NCI-H524 treated with DMSO at 0.1 percent for 48 hours (cell line): ENCODE measurements at places on chromosomes 16 and 17.

DNA sequence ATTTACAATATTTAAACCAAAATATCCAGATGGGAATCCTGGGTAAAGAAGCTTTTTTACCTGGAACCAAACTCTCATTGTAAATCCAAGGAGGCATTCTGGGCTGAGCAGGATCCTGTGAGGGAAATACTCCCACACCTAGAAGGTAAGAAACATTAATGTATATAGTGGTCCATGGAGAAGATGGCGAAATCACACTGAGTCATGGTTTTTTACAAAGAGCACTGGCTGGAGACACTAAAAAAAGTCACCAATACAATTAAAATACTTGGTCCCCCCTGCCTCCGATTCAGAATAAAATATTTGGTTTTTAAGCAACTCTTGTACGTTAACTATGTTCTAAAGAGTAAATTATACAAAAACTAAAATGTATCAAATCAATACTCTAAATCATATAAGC lies 32.9 kb downstream of the SYNRG start:
- DNase-seq, result no peak

- DNase-seq, result no peak
These were observed 15.9 kb downstream of the SLC46A1 start for GRCh38 chr17:28390141-28390540.

DNA sequence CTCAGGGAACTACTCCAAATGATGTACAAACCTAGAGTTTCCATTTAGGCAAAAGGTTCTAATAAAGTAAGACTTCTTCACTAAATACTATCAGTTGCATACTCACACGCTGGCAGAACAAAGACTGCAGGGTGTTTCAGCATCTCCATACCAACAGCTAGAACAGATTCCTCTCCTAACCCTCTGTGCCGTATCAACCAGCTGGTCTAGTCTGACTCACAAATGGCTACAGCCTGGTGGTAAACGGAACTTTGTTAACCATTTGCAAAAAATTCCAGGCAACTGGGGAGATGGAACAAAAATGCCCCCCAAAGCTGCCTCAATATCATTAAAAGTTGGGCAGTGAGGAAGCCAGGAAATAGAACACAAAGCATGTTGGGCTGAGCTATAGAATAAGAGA lies 217.1 kb downstream of the GRIN2A start:
- DNase-seq, result no peak

- no peak for DNase-seq
These were observed 111.1 kb downstream of the VPS53 start for GRCh38 chr17:603406-604114.

DNA sequence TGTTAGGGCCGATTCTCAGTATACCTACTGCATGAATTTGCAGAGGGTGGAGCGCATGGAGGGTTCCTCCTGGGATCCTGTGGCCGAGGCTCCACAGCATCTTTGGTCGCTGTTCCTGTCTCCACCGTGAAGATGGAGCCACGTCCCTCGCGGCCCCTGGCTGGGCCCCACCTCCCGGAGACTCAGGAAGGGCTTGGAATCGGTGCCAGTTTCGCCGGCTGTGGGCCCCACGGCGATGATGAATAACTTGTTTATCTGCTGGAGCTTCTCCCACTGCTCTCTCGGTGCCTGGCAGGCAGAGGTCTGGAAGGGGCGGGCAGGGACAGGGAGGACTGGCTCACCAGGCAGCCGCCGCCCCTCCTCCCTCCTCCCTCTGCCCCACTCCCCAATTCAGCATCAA lies 8.1 kb downstream of the SLC5A11 start:
- no peak for DNase-seq

- DNase-seq, result peak; percentile 22
These were observed 87.3 kb downstream of the MAP2K6 start for GRCh38 chr17:69501591-69502468.

GRCh38 chr17:56936697-56937322 lies 23.0 kb upstream of the TRIM25 start:
- DNase-seq, result no peak

DNA sequence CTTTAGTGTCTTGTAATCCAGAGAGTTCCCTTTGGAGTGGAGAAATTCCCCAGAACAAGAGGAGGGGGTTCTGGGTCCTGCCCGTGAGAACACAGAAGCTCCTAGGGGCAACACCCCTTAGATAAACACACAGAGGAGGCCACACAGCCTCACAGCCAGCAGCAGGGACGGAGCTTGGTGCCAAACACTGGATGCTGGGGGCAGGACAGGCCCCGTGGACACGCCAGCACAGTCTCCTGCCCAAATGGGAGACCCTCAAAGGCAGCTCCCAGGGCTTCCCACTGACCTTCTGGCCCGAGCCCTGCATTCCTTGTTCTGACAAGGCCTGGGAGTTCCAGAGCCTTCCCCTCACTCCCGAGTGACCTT lies 31.8 kb upstream of the JPH3 start:
- DNase-seq, result no peak

- no peak for DNase-seq
These were observed 7.9 kb upstream of the BAHCC1 start for GRCh38 chr17:81387100-81388090.

DNA sequence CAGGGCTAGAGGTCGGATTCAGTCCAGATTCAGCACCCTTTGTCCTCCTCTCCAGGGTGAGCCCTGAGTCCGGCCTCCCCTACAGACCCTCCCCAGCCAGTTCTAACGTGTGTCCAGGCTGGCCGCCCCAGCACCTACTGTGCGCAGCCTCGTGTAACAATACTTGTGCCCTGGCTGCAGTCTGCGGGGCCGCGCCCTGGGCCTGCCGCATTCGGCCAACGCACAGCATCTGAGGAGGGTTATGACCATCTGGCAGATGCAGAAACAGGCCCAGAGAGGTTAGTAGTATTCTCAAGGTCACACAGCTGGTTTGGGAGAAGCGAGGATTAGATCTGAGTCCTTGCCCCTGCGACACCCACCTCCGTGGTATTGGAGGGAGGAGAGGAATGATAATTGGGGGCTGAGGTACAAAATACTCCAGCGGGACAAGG lies 968 bp downstream of the RIPOR1 start:
- DNase-seq, result no peak

DNA sequence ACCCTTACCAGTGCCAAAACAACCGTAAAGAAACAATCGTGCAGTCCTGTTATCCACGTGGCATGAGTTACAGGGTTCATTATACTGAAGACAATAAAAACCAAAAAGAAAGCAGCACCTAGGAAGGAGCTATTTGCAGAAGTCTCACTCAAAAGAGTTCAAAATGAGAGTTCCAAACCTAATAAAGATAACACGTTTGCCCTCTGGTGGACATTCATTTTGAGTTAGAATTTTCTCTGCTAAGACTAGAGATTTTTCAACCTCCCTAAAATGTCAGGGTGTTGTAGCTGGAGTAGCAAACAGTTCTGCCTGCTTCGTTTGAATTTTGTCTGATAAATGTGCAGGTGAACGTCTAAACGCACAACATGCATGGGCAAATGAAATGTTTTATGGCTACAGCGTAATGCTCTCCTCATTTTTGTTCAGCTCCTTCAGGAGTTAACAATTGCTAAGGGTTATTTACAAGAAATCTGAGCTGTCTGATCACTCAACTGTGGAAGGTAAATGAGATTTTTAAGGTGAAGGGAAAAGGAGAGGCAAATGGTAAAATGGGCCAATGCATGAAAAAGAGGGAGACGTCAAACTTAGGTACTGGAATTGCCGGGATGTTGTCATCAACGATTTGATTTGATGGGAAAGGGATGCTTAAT lies 1067.9 kb upstream of the EEF2KMT start:
- no peak for DNase-seq

DNA sequence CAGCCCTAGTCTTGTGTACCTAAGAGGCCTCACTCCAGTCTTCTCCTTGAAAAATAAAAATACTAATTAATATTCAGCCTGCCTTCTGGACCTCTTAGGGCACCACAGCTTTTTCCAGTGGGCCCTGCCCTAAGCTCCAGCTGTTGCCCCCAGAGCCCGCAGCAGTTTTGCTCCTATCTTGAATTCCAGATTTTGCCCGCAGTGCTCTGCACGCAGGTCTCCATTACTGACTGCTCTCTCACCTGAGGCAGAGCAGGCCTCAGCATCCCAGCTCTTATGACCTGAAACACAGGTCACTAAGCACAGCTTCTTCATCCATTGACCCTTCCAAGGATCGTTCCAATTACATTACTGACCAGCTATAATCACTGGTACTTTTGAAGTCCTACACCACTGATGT lies 28.4 kb upstream of the NAGLU start:
- DNase-seq, result no peak

- DNase-seq, result no peak
These were observed 197.5 kb downstream of the FTO start for GRCh38 chr16:53901408-53901807.

DNA sequence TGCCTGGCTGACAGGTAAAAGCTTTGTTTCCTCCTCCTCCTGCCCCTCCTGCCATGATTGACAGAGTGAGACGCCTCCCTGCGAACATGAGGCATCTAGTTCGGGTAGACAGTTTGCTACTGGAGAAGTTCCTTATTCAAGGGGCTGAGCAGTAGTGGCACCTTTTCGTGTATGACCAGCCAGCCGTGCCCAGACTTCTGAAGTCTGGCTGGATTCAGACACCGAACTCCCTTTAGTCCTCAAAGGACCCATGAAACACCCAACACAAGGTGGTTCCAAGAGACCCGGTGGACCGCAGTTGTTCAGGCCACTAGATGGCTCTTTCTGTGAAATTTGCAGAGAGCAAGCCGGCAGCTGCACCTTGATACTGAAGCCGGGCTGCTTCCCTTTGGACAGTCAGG lies 192.8 kb downstream of the XYLT1 start:
- DNase-seq, result no peak

DNA sequence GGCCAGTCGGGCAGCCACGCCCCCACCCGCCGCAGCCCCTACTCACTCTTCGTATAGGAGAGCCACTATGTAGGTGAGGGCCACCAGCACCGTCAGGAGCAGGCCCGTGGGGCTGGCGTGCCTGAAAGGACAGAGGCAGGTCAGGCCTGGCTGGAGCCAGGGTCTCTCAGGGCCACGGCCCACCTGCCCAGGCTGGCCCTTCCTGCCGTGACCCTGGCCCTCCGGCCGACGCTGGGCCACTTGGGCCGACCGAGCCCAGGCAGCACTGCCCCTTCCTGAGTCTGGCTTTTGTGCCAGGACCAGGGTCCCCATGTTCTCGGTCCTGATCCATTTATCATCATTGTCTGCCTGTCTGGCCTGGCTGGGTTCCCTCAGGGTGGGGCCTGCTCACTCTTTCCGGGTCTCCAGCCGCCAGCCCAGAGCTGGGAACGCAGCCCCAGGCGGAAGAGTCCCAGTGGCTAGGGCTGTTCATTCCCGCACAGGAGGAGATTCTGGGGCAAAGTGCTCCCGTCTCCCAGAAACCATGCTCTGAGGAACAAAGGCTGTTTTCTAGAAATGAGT lies 10.1 kb upstream of the RASD1 start:
- no peak for DNase-seq

GRCh38 chr17:64024781-64025731 lies 4.6 kb upstream of the ICAM2 start:
- DNase-seq, result no peak

- no peak for DNase-seq
These were observed 41.7 kb upstream of the JPH3 start for GRCh38 chr16:87560428-87561199.

DNA sequence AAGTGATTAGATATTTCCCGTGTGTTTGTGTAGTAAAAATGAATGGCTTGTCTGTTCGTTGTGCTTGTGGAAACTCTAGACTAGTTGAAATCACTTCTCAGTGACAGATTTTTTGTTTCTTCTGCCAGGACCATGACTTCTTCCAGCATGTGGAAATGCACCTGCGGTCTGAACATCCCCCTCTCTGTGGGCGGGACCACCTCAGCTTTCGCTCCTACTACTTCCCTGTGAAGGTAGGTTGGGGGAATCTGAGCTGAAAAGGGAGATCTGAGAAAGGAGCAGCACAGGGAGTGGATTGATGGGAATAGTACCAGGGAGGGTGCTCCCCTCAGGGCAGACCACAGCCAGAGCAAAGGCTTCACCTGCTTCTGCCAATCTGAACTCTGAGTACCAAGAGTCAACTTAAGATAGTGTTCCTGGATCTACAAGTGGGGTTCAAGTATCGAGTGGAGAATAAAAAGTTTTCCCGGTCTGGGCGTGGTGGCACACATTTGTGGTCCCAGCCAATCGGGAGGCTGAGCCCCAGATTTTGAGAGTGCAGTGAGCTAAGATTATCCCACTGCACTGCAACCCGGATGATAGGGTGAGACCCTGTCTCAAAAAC lies 47.5 kb downstream of the SF3B3 start:
- DNase-seq, result no peak

GRCh38 chr17:1943436-1943831 lies 81.7 kb downstream of the RTN4RL1 start:
- DNase-seq, result no peak

GRCh38 chr16:73048292-73049080 lies 558 bp upstream of the ZFHX3 start:
- DNase-seq, result no peak

DNA sequence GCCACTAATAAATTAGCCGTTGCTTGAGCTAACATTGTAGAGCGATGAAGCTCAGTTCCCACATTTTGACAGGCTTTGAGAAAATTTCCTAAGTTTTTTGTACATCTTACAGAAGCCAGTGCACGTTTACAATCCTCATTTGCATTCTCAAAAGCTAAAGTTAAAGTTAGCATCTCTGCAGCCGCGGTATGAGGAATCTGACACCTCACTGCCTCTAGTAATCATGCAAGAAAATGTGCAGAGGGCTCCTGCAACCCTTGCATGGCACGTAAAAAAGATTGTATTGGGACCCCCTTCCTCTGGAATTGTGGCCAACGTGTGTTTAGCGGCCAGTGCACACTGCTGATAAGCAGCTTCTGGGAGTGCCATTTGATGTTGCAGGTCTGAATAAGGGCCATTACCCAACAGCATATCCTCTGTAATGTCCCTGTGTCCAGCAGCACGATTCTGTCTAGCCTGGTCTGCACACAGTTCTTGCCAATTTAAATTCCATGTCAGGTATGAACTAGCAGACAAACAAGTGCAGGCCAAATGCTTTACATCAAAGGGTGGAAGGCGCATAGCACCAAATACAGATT lies 12.4 kb upstream of the ZNF689 start:
- no peak for DNase-seq

DNA sequence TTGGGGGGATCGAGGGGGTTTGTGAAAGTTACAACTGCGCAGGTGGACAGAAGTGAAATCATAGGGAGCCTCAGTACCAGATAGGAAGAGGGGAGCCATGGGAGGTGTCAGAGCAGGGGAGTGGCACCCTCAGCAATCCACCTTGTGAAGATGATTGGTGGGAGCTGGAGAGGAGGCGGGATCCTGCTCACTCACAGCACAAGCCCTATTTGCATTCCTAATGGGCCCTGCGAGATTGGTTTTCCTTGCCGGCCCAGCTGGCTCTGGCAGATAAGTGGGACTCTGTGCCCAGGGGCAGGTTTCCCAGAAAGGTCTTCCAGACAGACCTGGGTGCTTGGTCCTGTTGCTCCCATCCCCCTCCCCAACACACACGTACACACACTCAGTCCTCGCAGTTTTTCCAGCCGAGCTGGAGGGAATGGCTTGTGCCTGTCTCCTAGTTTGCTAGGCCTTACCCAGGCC lies 9.4 kb downstream of the WNT3 start:
- peak; percentile 26 for DNase-seq

DNA sequence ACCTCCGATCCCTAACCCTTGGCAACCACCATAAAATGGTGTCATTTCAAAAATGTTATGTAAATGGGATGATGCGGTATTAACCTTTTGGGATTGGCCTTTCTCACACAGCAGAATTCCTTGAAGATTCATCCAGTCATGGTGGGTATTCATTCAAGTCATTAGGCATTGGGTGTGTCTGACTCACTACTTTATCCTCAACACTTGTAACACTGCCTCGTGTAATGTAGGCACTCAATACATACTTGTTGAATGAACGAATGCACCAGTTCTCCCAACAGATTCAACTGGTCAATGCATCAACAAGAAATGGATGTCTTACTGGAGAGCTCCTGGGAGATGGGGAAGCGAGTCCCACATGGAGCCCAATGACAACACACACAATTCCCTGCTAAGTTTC lies 21.8 kb upstream of the GAN start:
- DNase-seq, result no peak
